CD8-positive, alpha-beta memory T cell (primary cell): ENCODE measurements at places on chromosomes 5 and 9. TPM values are rescaled to one million over a fixed set of nuclear protein-coding genes. Genes with fewer than 3 reads are reported as not detected.

The FOXI1 gene
- not detected for total RNA-seq

- no peak for DNase-seq
Observed at GRCh38 chr5:87524217-87524616, 111.5 kb upstream of the CCNH start.

DNA sequence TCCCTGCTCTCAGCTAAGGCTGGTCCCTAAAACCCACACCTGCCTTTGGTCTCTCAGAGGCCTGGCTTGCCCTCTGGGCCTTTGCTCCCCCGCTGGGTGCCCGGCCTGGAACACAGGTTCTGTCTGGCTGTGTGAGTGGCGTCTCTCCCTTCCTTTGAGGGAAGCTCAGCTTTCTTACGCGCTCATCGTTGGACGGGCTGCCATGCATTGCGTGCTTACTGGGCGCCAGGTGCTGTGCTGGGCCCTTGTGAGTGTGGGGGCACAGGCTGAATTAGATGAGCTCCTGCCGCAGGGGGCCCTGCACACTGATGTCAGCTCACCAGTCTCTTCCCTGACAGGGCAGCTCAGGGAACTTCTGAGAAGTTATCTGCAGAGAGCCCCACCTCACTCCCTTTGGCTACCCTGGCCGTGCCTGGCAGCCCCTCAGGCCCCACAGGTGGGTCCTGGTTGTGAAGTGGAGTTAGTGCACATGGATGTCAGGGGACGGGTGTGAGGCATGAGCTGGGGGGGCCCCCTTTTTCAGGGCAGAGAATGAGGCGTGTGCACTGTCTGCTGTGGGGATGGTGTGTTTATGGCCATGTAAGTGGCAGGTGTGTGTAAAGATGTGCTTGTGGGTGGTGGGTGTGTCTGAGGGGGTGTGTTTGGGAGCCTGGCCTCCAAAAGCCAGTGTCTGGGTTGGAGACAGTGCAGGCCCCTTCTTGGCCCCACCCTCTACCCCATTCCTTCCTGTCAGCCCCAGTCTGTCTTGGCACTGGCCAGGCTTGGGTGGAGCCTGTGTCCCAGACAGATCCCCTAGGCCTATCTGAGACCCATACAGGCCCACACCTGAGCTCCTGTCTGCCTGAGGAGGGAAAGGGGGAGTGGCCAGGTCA, 7.5 kb upstream of the RMND5B start:
- no peak for DNase-seq

- no peak for DNase-seq
Observed at GRCh38 chr5:151215546-151215880, 8.4 kb downstream of the CCDC69 start.

- DNase-seq, result no peak
Observed at GRCh38 chr5:56470007-56470406, 236.9 kb upstream of the ANKRD55 start.

DNA sequence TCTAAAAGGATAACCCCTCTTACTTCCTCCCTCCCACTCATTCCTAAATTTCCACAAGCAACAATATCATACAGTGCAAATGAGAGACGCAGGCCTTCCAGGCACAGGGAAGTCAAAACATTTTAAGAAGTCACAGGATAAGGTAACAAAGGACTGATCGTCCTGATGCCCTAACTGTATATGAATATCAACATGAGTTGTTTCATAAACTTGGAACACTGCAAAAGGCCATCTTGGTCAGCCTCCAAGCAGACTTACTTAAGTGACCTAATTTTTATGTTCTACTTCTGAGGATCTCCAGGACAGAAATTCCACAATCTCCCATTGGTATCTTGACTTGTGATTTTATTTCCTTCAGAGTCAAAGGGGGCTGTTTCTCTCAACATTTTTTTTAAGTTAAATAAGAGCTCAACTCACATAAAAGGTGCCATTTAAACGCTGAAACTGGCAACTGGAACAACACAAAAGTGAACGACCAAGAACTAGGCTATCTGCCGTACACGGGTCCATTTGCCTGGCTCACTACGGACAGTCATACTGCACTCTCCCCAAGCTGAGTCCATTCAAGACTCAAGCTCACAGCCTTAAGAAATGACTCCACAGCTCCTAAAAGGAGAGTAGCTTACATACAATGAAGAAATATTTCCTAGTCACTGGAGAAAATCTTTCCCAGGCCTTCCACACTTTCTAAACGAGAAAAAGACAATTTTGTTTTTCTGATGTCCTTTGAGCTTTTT, 71.3 kb downstream of the LHFPL2 start:
- DNase-seq, result no peak

- DNase-seq, result peak; percentile 54
Observed at GRCh38 chr5:175796536-175797499, 74.6 kb upstream of the CPLX2 start.

DNA sequence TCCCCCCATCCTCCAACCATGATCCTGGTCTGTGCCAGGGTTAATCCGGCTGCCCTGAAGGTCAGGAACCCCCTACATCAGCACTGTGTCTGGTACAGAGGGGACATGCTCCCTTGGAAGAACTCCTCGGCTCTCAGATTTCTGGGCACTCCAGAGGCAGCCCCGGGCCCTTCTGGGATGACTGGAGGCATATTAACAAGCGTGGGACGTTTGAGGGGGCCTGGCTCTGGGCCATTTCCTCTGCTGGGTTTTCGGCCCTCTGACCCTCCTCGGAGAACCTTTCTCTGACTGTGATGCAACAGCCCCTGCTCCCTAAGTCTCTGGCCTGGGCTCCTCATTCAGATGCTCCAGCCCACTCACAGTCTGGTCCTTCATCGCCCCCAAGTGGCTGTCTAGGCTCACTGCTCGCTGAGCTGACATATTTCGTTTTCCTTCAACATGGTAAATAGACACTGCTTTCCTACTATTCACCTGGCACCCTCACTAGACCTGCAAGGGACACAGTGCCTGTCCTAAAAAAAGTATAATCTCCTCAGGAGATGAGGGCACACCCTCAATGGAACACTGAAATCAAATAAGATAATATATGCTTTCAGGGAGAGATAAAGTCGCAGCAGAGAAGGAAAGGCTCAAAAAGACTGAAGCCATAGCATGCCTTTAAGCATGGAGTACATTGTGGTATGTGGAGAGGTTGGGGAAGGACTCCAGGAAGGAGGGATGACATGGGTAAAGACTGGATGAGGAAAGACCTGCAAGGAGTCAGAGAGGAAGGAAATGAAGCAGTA, 404.7 kb upstream of the TRPC7 start:
- DNase-seq, result peak; percentile 4

DNA sequence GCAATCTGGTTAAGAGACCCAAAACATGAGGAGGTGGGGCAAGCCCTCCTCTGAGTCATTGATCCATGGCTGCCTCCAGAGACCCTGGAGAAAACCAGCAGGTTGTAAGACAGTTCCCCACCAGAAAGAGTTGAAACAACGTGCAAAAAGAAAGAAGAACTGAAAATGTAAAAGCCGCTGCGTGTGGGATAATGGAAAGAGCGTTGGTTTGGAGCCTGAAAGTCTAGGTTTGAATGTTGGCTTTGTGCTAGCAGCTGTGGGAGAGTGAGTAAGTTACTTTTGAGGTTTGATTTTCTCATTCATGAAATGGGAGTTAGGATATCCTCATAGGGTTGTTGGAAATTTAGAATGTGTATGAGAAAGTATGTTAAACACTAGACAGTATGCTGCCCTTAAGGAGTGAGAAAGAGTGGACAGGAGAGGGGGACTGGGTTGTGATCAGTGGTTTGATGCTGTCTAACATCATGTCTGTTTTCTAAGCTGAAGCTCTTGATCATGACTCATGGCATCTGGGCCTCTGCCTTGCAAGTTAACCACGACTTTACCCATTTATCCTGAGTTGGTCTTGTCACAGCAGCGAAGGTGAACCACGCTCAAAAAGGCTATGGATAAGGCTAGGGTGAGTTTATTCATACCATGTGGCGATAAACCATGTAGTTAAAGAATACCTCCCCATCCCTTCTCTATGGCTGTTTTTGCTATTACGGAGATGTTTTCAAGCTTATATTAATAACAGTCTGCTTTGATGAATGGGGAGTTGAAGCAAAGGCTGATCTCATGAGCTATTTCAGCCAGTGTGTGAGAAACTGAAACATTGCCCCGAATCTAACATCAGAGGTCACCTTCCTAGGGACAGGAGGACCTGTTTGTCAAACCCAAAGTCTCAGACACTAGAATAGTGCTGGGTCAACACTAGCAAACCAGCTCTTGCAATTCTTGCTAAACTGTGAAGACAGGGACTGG, 41.3 kb downstream of the ZNF366 start:
- no peak for DNase-seq

- DNase-seq, result no peak
Observed at GRCh38 chr9:93315118-93315517, 131.2 kb downstream of the WNK2 start.

DNA sequence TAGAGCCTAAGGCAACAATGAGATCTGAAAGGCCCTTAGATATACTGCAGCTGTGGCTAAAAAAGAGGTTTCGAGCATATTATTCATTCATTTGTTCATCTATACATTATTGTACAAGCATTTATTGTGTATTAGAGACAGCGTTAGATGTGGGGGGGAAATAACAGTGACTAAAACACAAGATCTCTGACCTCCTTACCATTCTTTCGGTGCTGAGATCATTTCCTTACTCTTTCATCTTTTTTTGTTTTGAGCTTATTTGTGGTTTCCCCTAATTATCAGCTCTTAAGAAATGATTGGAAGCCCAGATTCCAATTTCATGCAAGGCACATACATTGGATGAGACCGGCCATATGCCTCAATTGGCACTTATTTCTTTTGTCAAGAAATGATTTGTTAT, 113.2 kb downstream of the SEC61B start:
- DNase-seq, result no peak

DNA sequence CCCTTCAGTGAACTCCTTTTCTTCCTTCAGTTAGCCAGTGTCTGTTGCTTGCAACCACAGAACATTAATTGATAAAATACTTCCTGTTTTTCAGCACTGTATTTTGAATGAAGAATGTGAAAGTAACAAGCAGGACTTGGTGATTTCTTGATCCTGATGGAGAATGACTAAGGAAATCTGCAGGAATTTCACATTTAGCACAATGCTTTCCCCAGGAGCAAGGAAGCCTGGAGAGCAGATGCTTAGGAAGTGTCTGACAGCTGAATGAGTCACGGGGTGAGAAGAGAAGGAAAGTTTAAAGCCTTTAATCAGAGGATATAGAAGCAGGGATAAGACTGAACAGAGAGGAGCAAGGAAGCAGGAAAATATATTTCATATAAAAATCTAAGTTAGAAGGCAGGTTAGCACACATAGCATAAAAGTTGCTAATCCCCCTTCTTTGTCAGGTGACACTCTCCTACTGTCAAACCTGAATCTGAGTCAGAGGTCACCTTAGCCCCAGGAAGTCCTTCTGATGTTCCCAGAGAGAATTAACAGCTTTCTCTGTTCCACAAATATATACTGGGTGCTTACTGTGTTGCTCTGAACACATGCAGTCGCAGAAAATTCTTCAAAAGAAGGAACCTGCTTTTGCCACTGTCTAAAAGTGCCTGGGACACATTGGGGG, 59.7 kb downstream of the GNA14 start:
- DNase-seq, result no peak

DNA sequence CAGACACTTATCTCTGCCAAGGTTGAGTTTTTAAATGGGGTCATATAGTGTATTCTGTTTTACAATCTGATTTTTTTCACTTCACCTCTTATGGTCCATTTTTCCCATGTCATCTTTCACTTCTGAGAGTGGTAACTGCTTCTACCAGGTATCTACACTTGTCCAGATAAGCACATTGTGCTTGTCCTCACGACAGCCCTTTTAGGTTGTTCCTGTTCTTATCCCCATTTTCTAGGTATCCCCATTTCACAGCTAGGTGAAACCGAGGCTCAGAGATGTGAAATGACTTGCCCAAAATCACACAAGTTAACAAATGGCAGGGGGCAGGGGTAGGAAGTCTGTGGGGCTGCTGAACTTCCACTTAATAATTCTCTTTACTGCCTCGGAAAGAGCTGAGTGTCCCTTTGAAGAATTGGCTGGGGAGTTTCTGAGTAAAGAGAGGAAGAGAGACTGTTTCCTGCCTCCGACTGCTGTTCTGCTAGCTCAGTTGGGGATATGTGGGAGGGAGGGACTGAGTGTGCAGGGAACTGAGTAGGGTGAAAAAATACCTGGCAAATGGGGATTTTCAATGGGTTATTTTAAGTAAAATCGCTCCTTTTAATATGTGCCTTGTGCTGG, 255.4 kb downstream of the GRIA1 start:
- DNase-seq, result no peak
